ENCODE measurements at places on chromosomes 2 and 18.

- DNase-seq: no peak
Measured at GRCh38 chr2:11073776-11074175, 81.5 kb upstream of the SLC66A3 start.

DNA sequence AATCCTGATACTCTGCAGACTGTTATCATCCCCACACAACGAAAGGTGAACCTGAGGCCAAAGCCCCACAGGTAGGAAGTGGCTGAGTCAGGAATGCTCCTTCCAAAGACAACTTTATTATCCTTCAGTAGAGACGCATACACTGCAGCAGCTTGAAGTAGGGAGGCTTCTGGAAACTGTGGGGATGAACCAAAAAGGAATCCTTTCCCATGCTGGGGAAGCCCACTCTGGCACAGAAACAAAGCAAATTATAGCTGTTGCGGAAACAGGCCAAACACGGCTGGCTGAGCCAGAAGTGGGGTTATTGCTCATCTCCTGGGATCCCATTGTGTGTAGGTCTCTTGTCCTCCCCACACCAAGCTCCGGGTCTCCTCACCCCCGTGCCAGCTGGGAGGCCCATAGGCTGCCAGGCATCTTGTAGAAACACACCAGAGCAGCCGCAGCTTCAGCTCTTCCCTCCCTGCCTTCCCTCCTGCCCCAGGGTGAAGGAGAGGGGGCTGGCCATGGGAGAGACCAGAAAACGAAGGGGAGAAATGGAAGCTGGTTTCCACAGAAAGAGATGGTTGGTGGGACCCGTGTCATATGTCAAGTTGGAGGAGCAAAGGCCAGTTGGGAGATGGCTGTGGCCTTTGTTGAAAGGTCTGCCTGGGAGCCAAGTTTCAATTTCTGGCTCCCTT, 176.9 kb upstream of the NABP1 start:
- DNase-seq: no peak

DNA sequence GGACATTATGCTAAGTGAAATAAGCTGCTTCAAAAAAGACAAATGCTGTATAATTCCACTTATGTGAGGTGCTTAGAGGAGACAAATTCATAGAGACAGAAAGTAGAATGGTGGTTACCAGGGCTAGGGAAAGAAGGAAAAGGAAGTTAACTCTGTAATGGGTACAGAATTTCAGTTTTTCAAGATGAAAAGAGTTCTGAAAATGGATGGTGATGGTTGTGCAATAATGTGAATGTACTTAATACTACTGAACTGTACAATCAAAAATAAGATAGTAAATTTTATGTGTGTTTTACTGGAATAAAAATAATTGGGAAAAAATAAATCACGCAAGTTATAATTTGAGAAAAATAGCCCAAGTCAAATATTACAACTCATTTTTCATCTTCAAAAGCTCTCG, 27.5 kb downstream of the ARHGAP25 start:
- no peak for DNase-seq

GRCh38 chr2:8984855-8985254, 18.6 kb downstream of the MBOAT2 start:
- DNase-seq: no peak
